Esophagus squamous epithelium (tissue), 5 donors: ENCODE measurements at places on chromosomes 3 and 15.

DNA sequence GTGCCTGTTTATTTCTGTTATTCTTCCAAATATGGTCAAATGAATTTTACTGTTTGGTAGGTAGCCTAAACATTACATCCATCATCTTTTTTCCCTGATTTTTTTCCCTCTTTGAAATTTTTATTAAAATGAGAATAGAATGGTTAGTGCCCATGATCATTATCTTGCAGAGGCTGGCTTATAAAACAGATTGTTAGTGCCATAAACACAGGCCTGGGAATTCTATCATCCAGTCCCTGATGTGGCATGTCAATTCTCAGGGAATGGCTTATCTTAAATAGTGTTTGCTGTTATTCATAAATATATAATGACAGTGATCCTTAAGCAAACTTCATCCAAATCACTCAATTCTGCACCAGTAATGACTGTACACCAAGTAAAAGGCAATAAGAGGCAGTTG lies 207.3 kb downstream of the TUSC7 start:
- no peak for DNase-seq

DNA sequence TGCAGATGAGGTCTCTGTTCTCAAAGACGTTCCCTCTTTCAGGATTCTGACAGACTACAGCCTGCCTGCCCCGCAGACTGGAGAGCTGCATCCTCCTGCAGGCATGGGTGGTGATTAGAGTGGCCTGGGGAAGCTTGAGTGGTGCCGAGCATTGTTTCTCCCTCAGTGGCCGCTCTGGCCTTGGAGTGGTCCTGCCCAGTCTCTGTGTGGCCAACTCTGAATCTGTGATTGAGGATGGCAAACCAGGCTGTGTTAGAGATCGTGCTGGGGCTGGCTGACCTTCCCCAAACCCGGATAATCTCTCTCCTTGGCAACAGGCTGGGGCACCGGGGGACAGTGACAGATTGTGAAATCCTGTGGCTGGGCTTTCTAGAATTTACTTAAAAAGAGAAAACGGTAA lies 11.0 kb upstream of the ADCY5 start:
- DNase-seq: no peak

- DNase-seq: no peak
These were observed 29.2 kb downstream of the HACL1 start for GRCh38 chr3:15572138-15572537.

- no peak for DNase-seq
These were observed 3.1 kb upstream of the PLOD2 start for GRCh38 chr3:146164071-146164470.

- DNase-seq: no peak
These were observed 27.9 kb downstream of the SOX2 start for GRCh38 chr3:181739628-181740027.

- no peak for DNase-seq
These were observed 15.8 kb downstream of the TRAT1 start for GRCh38 chr3:108838436-108838835.

DNA sequence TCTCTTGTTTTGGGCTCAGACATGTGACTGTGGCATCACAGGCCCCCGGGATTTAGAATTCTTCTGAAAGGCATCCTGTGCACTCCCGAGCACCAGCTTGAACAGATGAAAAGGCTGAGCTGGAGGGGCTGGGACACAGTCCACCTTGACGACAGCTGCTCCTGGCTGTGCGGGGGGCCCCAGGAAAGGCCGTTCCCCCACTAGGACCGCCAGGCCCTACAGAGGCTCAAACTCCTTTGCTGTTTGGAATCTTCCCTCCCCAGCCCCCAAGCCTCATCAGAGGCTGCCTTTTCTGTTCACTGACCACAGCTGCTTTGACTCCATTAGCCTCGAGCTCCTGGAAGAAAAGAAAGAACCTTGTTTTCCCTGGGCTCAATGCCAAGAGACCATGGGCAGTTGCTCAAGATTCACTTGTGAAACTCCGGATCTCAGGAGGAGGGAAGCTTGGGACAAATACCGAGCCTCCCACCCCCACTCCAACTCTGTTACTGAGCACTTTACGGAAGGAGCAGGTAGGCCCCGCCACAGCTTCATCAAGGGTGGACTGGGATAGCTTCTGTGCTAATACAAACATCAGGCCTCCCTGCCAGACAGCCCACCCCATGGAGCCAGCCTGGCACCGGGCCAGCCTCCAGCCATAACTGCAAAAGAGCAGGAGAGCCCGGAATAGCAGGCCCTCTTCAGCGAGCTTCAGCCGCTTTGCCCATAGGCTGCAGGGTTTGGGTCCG lies 15.7 kb downstream of the CIDEC start:
- no peak for DNase-seq

DNA sequence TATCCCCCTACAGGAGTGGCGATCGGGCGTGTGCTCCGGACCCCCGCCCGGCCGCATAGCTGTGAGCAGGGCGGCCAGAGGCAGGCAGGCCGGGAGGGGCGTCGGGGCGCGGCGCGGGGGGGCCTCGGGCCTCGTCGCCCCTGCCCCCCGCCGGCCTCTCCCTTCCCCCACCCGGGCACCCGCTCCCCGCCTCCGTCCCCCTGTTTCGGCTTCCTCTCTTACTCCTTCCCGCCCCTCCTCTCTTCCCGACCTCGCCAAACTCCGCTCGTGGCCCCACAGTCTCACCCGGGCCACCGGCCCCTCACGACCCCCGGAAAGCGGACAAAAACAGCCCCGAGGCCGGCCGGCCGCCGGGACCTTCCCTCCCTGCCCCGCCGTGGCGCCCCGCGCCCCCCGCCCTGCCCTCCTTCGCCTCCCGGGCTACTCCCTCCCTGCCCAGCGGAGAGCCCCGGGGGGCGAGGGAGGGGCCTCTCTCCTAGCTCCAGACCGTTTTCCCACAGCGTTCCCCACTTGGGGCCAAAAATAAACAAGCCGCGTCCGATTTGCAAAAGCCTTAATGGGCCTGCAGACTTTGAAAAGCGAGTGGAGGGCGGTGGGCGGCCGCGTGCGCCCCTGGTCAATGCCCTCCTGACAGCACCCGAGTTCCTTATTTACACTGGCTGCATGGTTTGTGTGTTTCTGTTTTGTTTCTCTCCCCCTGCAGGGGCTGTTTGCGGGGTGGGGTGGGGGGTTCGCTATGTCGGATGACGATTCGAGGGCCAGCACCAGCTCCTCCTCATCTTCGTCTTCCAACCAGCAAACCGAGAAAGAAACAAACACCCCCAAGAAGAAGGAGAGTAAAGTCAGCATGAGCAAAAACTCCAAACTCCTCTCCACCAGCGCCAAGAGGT lies 1.0 kb downstream of the UBE2E1 start:
- DNase-seq: no peak

DNA sequence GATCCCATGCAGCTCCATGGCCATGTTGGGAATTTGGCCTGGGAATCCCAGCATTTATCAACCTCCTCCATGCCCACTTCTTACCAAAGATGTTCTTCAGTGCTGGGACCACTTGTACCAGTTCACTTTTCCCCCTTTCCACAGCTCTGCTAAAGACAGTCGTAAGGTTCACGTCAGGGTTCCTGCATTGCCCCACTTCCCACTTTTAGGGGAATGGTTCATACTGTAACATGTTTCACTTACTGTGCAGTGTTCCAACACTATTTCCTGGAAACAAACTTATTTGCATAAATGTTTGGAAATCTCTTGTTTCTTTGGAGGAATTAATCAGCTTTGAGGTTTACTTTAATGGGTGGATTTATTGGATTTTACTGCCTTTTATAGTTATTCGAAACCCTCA lies 17.0 kb downstream of the APH1B start:
- no peak for DNase-seq

DNA sequence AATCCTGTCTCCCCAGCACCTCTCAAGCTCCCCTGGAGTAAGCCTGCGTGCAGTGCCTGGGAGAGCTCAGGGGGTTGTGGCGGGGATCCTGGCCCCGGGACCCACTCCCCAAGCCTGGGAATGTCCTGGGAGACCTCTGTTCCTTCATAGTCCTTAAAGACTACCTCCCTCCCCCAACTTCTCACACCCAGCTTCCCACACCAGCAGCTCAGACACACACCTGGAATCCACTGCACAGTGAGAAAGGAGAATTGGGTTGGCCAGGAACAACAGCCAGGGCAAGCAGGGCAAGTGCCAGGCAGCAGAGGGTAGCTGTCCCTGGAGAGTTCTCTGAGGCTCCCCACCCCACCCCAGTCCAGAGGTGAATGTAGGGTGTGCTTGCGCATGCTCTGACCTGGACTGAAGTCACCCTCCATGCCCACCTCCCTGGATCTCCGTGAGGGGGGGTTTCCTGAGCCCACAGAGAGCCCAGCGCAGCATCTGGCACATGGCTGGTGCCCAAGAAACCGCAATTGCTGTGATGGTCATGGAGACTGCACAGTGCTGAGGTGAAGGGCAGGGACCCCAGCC lies 22.2 kb downstream of the PSTPIP1 start:
- DNase-seq: no peak

DNA sequence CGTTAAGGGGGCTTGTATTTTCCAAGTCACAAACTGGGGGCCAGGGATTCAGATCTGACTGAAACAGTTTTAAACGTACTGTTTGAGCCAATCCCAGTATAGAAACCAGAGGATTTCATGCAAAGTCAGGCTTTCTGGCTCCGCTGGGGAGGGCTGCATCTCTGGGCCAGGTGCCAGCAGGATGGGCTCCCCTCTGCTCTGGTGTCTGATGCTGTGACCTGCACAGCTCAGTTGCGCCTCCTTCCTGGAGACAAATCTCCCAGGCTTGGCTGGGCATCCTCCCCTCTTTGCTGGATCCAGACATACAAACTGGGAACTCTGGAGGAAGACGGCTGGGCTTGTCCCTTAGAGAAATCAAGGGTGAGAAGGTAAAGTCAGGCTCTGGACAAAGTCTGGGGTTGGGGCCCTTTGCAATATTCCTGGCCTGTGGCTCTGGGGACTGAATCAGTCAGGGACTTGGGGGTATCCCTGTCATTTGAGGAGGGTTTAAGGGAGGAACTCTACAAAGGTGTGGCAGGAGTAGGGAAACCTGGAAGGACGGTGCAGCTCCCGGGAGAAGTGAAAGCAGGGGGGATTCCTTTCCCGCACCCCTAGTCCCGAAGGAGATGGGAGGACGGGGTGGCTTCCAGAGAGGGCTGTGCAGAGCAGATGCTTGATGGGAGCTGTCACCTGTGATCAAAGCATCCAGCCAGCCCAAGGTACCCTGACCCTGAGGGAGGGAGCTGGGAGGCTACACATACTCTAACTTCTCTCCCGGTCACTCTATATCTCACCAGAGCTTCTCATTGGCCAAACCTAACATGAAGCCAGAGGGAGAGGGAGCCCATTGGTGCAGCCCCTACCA lies 114.8 kb upstream of the ATP2B2 start:
- DNase-seq: no peak

- no peak for DNase-seq
These were observed 127.1 kb upstream of the SMAD3 start for GRCh38 chr15:66938114-66938830.
